ENCODE measurements at places on chromosomes 3 and 15.

- no peak for DNase-seq
Measured at GRCh38 chr3:159798951-159799350, 189.7 kb upstream of the IL12A start.

- no peak for DNase-seq
Measured at GRCh38 chr3:177594096-177594495, 396.8 kb upstream of the TBL1XR1 start.

GRCh38 chr3:17232442-17232841 is 347.7 kb downstream of the PLCL2 start:
- no peak for DNase-seq

- DNase-seq: no peak
Measured at GRCh38 chr3:37855363-37855970, 6.2 kb upstream of the CTDSPL start.

DNA sequence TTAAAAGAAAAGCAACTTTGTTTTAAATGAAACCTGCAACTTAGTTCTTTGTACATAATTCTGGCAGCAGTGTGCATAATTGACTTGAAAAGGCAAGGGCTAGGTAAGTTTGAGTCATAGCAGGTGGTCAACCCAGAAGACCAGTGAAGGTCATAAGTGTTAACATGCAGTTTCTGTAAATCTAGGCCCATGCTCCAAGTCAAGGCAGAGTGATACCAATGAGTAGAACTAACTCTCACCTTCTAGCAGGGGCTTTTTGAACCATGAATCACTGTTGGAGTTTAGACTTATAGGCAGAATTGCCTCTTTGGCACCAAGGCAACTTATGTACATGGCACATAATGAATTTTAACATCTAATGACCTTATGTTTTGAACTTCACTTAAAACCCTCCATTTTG is 29.5 kb upstream of the IL20RB start:
- no peak for DNase-seq

- no peak for DNase-seq
Measured at GRCh38 chr3:122687298-122687697, 6.7 kb downstream of the PARP14 start.

DNA sequence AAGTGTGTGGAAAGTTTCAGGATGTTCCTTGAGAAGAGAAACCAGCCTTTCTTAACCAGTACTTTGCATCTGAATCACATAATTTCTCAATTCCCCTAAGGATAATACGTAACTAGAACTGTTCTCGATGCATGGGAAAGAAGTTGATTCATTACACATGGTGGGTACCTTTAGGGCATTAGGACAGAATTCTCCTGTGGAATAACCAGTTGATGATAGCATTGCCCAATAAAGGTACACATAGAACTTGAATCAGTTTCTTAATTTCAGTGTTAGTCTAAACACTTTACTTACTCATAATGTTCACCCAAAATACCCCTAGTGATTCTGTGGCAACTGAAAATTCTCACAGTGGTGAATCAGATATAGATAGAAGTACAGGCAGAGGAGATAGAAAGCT is 1030.9 kb downstream of the ROBO1 start:
- DNase-seq: no peak

- no peak for DNase-seq
Measured at GRCh38 chr15:35062738-35063099, 22.4 kb downstream of the NANOGP8 start.

DNA sequence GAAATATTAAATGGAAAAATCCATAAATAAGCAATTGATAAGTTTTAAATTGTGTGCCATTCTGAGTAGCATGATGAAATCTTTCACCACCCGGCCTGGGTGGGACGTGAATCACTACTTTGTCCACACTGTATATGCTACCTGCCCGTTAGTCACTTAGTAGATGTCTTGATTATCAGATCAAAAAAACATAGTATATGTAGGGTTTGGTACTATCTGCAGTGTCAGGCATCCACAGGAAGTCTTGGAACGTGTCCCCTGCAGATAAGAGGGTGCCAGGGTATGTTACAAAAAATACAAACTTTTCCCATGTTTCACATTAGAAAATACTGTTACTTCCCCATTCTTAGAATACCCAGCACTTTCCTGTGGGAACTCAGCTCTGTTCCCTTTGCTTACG is 35.2 kb downstream of the FAM81A start:
- no peak for DNase-seq

DNA sequence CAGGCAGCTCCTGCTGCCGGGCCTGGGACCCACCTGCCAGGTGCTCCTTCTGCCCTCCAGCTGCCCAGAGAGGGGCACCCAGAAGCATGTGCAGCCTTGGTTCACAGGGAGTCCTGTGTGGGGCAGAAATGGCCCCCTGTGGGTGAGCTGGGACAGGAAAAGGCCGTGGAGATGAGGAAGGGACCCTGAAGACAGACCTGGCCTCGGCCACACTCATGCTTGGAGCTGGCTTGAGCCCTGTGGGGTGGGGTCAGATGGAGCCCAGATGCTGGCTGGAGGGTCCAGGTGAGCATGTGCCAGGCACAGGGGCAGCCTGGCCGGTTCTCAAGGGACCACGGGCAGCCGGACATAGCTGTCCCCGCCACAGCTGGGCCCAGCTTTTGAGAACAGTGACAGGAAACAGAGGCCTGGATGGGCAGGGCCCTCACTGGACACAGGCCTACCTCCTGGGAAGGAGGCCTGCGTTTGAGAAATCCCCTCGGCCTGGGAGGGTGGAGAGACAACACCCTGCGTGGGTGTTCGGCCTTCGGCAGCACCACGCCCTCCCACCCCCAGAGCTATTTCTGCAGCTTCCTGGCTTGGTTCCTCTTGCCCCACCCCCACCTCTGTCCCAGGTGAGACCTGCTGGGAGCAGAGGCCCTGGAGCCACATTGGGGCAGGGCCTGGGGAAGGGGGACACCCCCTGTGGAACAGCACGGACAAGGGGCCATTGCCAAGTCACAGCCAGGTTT is 132.6 kb upstream of the MEF2A start:
- no peak for DNase-seq

- no peak for DNase-seq
Measured at GRCh38 chr15:57703387-57703786, 3.1 kb upstream of the POLR2M start.

- DNase-seq: no peak
Measured at GRCh38 chr3:15295506-15295905, 36.9 kb downstream of the SH3BP5 start.

DNA sequence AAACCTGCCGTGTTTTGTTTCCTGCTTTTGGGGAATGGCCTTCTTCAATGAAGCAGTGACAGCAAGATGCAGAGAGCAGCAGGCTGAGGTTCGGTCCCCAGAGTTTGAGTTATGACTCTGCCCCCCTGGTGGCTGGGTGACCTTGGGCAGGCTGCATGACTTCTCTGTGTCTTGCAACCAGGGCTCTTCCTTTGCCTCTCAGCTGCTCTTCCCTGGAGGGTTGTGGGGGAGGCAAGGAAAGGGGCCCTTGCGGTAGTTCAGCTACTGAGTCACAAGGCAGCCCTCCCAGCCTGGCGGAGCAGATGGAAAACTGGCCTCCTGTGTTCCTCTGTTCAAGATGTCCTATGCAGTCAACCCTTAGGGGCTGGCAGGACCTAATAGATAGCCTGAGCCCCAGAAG is 17.1 kb downstream of the CTXND1 start:
- DNase-seq: no peak

DNA sequence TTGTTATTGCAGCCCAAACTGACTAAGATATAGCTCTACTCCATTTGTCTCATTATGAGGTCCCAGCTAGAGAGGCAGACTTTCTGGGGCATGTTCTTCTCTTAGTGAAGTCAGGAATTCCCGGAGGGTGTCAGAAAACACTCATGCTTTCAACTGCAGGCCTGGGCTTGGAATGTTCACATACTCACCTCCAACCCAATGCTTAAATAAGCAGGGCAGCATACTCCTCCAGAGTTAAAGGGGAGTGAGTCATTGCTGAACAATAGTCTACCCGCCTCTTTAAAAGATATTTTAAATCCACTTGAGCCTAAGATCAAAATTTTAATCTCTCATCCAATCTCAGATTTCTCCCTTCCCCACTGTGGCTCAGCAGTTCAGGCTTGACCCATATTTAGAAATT is 167.8 kb upstream of the DPH6 start:
- DNase-seq: no peak

DNA sequence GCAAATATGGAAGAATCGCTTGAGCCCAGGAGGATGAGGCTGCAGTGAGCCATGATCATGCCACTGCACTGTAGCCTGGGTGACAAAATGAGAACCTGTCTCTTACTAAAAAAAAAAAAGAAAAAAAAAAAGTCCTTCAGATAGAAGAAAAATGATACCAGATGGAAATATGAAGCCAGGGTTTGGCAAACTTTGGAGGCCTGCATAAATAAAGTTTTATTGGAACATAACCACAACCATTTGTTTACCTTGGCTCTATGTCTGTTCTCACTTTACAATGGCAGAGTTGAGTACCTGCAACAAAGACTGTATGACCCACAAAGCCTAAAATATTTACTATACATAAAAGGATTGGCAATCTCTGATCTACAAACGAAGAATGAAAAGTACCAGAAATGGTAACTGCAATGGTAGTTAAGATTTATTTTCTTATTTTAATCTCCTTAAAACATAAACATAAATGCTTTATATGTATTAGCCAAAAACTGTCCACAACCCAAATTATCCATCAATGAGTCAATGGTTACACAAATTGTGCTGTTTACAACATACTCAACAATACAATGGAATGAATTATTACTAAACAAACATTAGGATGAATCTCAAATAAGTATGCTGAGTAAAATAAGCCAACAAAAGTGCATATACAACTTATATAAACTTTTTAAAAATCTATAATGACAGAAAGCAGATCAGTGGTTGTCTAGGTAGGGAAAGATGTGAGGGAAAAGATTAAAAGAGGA is 41.8 kb downstream of the GOLGB1 start:
- DNase-seq: no peak

- no peak for DNase-seq
Measured at GRCh38 chr3:172669021-172669420, 41.8 kb downstream of the NCEH1 start.

- DNase-seq: no peak
Measured at GRCh38 chr3:59472541-59472940, 422.7 kb upstream of the CFAP20DC start.

- no peak for DNase-seq
Measured at GRCh38 chr3:100779480-100779879, 70.2 kb downstream of the TFG start.

- DNase-seq: no peak
Measured at GRCh38 chr3:193822492-193823212, 229.6 kb downstream of the OPA1 start.

DNA sequence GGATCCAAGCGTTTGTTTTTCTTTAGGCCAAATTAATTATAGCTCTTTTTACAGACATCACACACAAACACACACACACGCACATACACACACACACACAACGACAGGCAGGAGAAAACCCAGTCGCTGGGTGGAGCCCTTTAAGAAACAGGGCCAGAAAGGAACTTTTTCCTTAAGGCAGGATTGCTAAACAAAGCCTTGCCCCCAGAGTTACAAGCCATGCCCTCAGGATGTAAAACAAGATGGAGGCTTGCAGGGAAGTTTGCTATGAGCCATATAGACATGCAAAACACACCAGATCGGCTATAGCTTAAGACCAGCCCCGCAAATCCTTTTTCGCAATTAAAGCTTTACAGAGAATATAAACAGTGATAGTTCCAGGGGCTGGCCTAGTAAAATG is 16.3 kb upstream of the IQCF2 start:
- DNase-seq: peak; percentile 38

GRCh38 chr15:89669941-89670340 is 9.2 kb downstream of the PLIN1 start:
- no peak for DNase-seq

- DNase-seq: no peak
Measured at GRCh38 chr3:182983876-182984275, 3.5 kb upstream of the DCUN1D1 start.

GRCh38 chr3:50189274-50189673 is 2.1 kb upstream of the GNAT1 start:
- DNase-seq: peak; percentile 70

GRCh38 chr3:124878561-124879336 is 8.4 kb downstream of the ITGB5 start:
- no peak for DNase-seq

- DNase-seq: no peak
Measured at GRCh38 chr15:52071570-52071969, 41.0 kb downstream of the BCL2L10 start.

DNA sequence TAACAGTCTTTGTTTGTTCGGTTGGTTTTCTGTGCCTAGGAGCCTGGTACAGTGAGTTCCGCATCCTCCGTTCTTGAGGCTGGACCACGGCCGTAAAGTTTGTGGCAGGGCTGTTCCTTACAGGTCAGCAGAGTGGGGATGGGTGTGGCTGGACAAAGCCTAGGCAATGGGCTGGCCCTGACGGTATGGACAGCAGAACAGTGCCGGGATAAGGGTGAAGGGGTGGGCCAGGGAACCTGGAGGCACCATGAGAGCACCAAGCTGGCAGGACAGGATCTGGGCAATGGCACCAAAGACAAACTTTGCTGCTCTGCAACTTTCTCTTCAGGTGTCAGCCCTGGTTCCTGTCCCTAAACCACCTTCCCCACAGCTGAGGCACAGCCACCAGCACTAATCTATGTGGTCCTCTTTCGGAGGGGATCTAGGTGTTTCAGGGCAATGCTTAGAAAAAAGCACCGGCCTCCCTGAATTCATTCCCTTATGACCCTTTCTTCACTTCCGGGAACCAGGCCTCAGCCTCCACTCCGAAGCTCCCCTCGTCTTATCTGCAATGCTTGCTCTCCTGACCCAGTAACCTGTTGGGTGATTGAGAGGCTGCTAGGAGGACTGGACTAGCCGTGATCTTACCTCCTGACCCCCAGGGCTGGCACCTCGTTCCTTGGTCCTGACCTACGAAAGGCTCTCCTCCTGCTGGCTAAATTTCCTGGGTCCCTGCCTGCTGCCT is 54.4 kb downstream of the KLHL6 start:
- DNase-seq: no peak

GRCh38 chr3:113166357-113166718 is 45.0 kb upstream of the BOC start:
- no peak for DNase-seq

DNA sequence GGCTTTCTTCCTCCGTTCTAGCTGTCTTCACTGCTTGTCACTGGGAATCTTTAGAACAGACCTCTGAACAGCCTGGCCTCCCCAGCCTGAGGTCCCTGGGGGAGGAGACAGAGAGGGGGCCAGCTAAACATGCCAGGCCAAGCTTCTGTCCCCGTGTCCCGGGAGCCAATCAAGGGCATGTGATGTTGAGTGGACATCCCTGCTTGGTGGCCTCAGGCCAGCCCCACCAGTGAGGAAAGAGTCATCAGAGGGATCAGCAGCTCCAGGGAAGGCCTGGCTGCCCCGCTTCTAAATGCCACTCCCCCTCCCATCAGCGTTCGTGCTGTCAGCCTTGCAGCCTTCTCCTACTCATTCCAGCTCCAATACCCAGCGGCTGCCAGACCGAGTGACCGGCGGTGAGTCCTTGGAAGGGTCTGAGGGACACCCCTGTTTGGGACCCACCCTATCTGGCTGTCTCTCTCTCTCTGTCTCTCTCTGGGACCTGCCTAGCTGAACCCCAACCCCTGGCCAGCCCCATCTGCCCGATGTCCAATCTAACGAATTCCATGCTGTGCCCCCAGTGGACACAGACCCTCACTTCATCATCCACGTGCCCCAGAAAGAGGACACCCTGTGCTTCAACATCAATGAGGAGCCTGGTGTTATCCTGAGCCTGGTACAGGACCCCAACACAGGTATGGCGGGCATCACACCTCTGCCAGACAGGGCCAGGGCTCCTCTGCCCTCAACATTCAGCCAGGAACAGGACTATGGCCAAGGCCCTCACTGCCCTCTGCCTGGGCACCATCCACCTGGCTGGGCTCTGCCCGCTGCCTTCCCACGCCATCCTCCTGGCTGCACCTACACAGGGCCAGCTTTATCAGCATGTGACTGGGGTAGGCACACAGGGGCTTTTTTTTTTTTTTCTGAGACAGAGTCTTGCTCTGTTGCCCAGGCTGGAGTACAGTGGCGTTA is 6.6 kb upstream of the ITIH3 start:
- no peak for DNase-seq

Measured in iPS DF 19.7 (cell line).